NCI-H446 (cell line): ENCODE measurements at places on chromosomes 6 and 20.

GRCh38 chr6:130858498-130859160 lies 31.4 kb downstream of the SMLR1 start:
- no peak for DNase-seq

- DNase-seq: no peak
Measured at GRCh38 chr6:13354331-13355042, 26.1 kb upstream of the TBC1D7 start.

DNA sequence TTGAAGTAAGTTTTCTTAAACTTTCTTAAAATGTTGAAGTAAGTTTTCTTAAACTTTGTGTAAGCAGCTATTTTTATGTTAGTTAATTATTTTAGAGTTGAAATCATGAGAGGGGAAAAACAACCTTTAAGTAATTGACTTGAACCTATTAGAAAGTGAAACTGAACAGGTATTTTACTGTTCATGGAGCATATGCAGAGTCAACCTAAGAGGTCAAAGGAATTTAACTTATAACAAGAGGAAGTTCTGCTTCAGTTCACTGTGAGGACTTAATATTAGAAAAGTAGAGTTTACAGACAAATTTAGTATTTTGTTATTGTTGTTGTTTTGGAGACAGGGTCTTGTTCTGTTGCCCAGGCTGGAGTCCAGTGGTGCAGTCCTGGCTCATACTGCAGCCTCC lies 38.0 kb downstream of the CDYL start:
- no peak for DNase-seq

GRCh38 chr20:60729135-60729900 lies 522.7 kb upstream of the CDH4 start:
- no peak for DNase-seq

- DNase-seq: no peak
Measured at GRCh38 chr6:63888416-63888815, 252.8 kb downstream of the PHF3 start.
